ENCODE measurements at places on chromosomes 5 and 9.
A peak's percentile ranks its signal among the peaks of the same experiment; 100 is the strongest.

DNA sequence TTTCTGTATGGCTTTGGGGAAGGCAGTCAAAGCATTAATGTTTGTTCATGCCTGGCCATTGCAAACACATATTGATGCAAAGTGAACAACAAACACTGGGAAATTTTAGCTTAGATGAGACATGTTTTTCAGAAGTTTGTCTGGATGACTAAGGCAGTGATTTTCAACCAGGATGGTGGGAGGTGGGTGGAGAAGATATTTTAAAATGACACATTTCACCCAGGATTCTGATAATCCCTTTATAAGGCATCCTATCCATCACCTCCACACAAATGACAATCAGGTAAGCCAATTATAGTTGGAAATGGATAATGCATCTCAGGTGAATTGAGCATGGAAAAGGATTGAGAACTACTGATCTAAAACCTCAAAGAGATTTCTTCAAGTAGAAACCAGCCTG, 57.4 kb upstream of the SV2C start:
- no peak for DNase-seq

DNA sequence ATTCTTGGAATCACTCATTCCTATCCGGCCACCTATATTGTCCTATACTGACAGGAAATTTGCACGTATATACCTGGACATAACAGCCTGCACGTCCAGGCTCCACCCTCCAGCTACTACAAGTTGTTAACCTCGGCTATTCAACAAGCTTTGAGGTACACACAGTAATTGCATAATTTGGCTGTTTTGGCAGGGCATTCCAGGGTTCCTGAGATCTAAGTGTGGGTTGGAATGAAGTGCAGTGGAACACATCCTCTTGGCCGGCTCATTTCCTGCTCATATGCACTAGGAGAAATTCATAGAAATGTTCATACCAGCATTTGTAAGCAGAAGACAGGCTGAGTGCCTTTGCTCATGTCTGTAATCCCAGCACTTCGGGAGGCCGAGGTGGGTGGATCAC, 222.3 kb downstream of the FBXL7 start:
- DNase-seq = no peak

- DNase-seq = no peak
These were observed 7.8 kb downstream of the ANGPTL2 start for GRCh38 chr9:127114606-127115005.

- DNase-seq = no peak
These were observed 18.2 kb upstream of the ADCY2 start for GRCh38 chr5:7377761-7378160.

- peak; percentile 15 for DNase-seq
These were observed 101.0 kb upstream of the GABRG2 start for GRCh38 chr5:161966564-161966963.

- peak; percentile 63 for DNase-seq
These were observed 722 bp downstream of the CDC42SE2 start for GRCh38 chr5:131264451-131265099.

DNA sequence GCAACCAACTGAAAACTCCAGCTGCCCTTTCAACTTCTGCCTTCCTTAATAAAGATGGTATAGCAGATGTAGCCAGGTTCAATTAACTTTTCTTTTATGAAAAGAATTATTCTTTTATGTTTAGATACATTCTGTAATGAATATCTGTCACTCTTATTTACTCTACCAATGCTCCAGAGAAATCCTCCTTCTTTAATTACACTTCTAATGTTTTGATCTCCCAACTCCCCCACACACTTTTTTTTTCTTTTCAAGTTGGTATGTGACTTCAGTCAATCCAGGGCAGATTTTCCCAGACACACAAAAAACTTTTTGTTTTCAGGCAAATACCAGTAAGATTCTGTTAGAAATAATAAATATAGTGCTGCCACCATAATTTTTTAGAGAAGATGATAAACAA, 1000.0 kb upstream of the DMAC1 start:
- no peak for DNase-seq

DNA sequence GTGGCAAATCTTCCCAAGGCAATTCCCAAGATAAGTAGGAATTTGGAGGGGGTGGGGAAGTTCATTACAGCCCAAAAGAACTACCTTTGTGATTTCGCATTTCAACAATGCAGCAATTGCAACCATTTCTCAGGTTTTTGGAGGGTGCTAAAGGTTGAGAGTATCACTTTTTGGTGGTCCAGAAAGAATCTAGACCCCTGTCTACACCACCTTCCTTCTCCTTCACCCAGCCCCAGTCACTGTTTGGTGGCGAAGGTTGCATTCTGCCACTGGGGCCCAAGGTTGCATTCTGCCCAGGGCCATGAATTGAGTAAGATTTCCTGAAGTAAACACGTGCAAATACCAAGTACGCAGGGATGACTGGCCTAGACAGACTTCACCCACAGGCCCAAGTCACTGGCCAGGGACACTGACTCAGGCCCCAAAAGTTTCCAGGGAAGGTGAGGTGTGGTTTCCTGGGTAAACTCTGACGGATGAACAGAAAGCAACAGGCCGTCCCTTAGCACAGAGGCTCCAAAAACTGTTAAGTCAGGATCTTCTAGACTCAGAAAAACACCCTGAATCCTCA, 5.7 kb downstream of the PDE6A start:
- no peak for DNase-seq

- DNase-seq = no peak
These were observed 2.1 kb upstream of the WNK2 start for GRCh38 chr9:93181672-93182435.

GRCh38 chr9:109414125-109414785, 83.9 kb downstream of the PTPN3 start:
- DNase-seq = no peak

GRCh38 chr9:81621118-81621517, 68.2 kb downstream of the TLE1 start:
- peak; percentile 14 for DNase-seq

GRCh38 chr5:90446961-90447360, 27.6 kb downstream of the MBLAC2 start:
- DNase-seq = no peak

DNA sequence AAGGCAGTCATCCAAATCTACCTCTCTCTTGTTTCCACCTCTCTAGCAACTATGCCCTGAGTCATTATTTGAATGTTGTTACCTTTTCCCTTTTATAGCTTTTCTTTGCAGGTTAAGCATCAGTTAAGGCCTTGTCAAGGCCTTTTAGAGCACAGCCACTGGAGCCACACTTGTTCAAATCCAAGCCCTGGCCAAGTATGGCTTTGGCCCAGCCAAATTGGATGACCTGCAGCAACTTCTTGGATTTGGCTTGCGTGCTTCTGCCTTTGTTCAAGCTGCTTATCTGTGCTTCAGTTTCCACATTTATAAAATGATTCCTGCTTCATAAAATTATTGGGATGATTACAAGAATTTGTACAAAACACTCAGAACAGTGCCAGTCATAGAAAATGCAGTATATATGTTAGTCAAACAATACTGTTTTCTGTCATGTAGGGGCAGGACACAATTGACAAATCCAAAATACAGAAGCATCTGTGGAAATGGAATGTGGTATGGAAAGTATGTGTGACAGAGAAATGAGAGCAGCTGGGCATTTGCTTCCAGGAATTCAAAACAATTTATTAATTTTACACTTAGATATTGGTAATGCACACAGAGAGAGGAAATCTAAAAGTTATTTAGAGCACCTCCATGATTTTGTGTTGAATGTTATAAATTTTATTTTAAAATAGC, 17.9 kb upstream of the RLN1 start:
- DNase-seq = no peak

DNA sequence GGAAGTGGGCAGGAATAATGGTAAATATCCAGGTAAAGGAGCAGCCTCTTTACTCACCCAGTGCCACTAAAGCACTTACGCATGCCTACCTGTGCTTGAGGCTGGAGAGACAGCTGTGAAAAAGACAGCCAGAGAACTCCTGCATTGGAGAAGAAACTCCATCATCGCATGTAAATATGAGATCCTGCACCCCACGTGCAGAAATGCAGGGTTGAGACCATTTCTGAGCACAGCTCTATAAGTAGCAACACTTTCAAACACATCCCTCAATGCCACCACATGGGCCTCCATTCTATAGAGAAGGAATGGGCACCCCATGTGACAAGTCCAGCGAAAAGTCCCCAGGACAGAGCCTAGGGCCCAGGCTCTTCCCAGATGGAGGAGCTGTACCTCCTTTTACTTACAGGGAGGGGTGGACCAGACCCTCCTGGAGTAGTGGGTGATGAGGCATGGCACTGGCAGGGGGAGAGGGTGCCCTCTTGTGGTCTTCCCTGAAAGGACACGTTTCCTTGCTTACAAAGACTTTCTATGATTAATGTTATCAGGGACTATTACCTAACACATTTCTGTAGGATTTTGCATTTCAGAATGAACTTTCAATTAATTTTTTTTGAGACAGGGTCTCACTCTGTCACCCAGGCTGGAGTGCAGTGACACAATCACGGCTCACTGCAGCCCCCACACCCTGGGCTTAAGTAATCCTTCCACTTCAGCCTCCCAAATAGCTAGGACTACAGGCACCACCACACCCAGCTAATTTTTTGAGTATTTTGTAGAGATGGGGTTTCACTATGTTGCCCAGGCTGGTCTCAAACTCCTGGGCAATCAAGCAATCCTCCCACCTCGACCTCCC, 55.3 kb upstream of the IL17B start:
- peak; percentile 63 for DNase-seq

GRCh38 chr9:92648474-92648971, 21.4 kb downstream of the IPPK start:
- DNase-seq = no peak

- DNase-seq = no peak
These were observed 25.0 kb downstream of the FAM163B start for GRCh38 chr9:133584167-133584558.

- DNase-seq = no peak
These were observed 95.9 kb downstream of the UGCG start for GRCh38 chr9:111992523-111992922.

DNA sequence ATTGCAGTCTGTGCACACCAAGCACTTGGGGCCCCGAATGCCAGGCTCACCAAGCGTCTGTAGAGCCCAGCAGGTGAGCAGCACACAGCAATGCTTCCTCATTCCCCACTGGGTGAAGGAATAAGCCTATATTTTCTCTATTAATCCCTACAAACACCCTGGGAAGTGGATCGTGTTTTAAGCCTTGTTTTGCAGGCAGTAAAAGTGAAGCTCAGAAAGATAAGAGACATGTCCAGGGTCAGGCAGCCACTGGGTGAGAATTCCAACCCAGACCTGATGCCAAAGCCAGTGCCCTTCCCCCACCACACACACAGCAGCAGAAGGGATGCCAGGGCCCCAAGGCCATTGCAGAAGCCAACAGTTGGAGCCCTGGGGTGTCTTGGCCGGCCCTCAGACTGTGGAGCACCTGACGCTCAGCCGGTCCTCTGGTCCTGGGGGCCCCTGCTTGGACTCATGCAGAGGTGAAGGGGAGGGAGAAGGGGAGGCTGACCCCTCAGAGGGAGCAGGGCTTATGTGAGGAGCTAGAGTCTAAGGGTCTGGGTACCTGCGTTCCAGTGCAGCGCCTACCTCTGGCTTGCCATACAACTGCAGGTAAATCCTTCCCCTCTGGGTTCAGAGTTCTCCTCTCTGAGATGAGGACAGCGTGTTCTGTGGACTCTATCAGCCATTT, 26.3 kb upstream of the SYNPO start:
- no peak for DNase-seq

- no peak for DNase-seq
These were observed 3.1 kb upstream of the STC2 start for GRCh38 chr5:173331287-173331686.

GRCh38 chr5:5637173-5637572, 214.7 kb downstream of the ICE1 start:
- no peak for DNase-seq

- DNase-seq = no peak
These were observed 4.5 kb downstream of the IRX4 start for GRCh38 chr5:1878050-1878849.

DNA sequence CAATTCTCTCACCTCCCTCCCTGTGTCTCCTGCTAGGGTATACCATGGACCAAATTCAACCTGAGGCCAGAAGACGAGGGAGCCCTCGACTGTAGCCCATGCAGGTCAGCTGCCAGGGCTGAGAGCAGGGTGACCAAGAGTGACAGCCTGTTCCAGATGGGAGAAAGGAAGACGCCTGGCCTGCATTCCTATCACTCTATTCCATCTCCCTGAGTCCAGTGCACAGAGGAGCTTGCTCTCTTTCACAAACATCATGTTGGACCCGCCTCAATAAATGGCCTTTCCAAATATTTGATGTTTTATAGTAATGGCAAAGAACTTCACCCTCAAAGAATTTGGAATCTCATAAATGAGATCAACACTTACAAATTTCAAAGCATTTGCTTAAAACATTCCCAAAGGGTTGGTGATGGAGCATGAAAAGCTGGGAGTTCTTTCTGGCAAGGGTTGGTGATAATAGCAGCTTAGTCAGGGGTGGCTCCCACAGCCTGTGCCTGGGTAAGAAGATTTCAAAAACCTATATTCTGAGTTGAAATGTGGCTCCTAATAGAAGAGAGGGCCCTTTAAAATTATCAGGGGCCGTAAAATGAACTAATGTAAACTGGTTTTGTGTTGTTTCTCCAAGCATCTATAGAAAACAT, 393.1 kb downstream of the EFNA5 start:
- no peak for DNase-seq

- DNase-seq = no peak
These were observed 6.8 kb downstream of the KIF12 start for GRCh38 chr9:114092336-114092735.

DNA sequence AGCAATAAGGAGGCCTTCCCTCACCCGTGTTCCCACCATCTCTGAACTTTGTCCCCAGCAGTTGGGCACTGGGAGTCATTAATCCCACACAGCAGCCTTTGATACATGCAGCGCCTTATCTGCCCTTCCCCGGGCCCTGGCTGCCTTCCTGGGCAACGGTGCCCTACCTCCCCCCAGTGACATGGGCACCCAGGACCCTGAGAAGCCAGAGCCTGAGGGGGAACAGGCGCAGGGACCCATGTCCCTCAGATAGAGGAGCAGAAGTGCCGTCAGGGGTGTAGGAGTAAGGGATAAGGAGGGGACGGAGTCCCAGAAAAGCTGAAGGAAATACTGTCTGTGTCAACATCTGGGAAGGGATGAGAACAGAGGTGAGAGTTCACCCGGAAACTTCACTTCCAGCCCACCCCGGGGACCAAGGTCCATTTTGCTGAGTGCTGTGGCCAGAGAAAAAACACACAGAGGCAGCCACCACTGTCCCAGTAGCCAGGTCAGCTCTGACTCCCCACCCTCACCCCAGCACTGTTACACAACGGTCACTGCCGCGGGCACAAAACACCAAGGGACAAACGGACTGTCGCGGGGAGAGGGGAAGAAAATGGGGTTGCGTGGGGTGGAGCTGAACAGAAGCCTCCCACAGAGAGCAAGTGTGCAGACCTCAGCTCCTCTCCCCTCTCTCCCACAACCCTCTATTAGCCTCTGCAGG, 3.8 kb downstream of the PCDH1 start:
- no peak for DNase-seq

DNA sequence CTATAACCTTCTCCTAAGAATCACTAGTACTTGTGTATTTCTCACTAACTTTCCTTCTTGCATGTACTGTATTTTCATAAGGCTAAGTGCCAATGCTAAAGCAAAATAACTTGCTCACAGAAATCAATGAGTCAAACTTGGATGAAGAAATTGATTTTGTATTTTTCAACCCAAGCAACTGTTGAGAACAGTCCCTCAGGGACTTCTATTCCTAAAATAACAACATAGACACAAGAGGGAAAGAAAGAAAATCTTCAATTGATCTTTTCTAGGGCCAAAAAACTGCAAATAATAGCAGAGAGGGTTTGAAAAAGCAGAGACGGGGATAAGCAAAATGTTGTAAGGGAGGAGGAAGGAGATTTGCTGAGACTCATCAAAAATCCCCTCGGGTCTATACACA, 69.8 kb downstream of the HABP4 start:
- no peak for DNase-seq
